ENCODE measurements at places on chromosomes 5 and 9.

- DNase-seq, result no peak
Measured at GRCh38 chr5:18607570-18607969, 973.3 kb downstream of the TAF11L14 start.

- no peak for DNase-seq
Measured at GRCh38 chr5:168670881-168671575, 91.9 kb upstream of the PANK3 start.

DNA sequence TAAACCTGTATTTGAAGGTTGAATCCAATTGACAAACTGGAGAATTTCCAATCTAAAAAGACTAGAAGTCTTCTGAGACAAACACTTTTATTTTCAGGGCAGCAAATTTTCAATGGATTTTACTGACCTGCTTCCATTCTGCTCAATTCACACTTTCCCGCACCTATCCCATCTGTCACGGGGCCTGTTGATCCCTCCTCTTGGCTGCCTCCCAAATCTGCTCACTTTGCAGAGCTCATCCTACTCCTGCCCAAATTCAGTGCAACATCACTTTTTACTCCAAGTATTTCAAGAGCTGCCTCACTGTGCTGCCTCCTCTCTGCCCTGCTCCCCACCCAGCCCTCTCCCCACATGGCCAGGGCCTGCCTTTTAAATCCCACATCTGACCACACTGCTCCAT lies 35.1 kb downstream of the GOLM1 start:
- DNase-seq, result peak; percentile 45

DNA sequence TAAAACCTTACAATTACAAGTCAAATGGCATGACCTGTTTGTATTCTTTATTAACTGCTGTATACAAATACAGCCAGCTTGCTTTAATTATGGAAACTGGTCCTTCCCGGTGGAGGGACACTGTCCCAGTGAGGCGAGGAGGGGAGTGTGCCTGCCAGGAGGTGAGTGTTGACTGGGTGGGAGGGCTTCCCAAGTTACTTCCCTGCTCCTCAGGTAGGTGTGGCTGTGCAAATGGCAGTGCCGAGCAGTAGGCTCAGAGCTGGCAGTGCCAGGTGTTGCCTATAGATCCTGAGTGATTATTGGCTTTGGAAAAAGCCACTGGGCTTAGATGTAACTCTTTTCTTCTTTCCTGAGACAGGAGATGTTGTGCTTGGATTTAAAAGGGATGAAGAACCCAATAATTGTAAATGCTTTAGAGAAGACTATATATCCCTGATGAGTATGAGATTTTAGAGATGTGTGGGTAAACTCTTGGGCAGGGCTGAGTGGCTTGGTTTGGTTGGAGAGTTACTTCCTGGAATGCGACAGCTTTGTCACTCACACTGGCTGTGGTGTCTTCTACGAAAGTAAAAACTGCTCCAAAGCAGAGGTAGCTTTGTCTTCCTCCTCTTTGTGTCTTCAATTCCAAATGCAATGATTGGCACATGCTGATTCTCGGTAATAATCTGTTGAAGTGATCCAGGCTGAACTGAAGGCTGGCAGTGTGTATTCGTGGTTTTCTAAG lies 43.7 kb downstream of the GLRX start:
- DNase-seq, result no peak

GRCh38 chr5:2378976-2379375 lies 372.5 kb downstream of the IRX2 start:
- no peak for DNase-seq

DNA sequence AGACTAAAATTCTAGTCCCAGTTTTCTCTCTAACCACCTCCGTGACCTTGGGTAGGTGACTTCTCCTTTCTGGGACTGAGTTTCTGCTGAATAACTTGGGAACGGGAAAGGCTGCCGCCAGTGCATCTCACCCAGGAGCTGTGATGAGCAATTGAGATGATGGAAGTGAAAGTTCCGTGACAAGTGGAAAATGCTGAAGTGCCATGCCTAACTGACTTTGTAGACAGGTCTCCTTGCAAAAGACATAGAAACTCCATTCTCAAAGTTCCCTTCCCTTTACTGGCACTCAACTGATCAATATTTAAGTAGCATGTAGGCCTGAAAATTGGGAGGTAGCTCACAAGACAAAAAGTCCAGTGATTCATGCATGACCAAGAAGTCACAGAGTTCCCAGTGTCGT lies 6.3 kb upstream of the ADAM19 start:
- DNase-seq, result no peak
